ENCODE measurements at places on chromosomes 13 and 19. TPM values are rescaled to one million over a fixed set of nuclear protein-coding genes. Genes with fewer than 3 reads are reported as not detected.
A peak's percentile ranks its signal among the peaks of the same experiment; 100 is the strongest.

The GTF2F1 gene
- 102 TPM for polyA plus RNA-seq

DNA sequence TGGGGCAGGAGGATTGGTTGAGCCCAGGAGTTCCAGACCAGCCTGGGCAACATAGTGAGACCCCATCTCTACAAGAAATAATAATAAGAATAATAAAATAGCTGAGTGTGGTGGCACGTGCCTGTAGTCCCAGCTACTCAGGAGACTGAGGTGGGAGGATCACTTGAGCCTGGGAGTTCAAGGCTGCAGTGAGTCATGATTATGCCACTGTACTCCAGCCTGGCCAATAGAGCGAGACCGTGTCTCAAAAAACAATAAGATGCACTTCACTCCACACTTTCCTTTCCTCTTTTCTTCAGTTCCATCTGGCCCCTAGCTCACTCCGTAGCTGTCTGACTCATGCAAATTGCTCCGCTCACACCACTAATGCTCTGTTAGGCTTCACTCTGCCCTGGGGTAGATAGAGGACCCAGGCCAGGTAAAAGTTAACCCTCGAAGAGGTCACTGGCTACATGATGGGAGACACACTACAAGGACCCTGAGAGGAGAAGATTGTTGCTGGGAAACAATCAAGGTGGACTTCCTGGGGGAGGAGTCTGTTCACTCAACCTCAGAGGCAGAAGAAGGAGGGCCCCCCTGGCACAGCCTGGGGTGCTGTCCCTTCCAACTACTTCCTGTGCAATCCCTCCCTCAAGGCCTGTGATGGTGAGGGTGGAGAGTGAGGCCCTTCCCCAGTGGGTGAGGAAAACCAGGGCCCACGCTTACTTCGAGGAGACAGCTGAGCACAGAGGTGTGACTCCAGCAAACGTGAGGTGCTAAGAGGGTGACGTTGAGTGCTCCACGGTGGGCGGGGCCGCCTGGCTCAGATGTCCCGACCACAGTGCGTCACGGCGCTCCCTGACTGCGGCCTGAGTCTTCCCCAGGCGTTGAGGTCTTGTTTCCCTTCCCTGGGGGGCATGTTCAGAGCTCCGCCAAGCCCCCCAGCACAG lies 8.8 kb upstream of the TNFSF9 start:
- DNase-seq: no peak

The CD22 gene
- 8.4 TPM for polyA plus RNA-seq

- no peak for DNase-seq
Observed at GRCh38 chr13:48214519-48215121, 18.4 kb upstream of the ITM2B start.

The AMER2 gene
- 0.31 TPM for polyA plus RNA-seq

GRCh38 chr13:31282741-31283455 lies 83.1 kb downstream of the B3GLCT start:
- DNase-seq: no peak

DNA sequence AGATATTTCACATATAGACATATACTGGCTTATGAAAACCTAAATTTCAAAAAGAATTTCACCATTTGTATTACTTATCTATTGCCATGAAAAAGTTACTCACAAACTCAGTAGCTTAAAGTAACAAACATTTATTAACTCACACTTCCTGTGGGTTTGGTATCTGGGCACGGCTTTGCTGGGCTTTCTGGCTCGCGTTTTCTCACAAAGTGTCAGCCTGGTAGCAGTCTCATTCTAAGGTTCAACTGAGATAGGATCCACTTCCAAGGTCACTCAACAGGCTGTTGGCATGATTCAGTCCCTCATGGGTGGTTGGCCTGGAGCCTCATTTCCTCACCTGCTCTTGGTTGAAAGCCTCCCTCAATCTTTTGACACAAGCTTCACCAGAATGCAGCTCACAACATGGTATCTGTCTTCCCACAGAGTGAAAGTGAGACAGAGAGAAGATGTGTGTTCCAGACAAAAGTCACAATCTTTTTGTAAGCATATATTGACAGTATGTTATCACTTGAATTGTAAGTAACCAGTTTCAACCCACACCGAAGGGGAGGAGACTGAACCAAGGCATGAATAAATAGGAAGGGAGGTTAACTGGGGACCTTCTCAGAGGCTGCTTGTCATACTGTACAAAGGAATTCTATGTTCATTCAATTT lies 1065.8 kb upstream of the SPRY2 start:
- no peak for DNase-seq

The GPR183 gene
- polyA plus RNA-seq: 1.4 TPM

- no peak for DNase-seq
Observed at GRCh38 chr13:98749501-98749900, 3.0 kb downstream of the SLC15A1 start.

- peak; percentile 93 for DNase-seq
Observed at GRCh38 chr13:114281351-114282040, at the start of gene UPF3A. Gene UPF3A (plus strand): TSS chr13:114281601. CDS start chr13:114281640, 39 bp downstream.

The CLEC11A gene
- 40.3 TPM for polyA plus RNA-seq

DNA sequence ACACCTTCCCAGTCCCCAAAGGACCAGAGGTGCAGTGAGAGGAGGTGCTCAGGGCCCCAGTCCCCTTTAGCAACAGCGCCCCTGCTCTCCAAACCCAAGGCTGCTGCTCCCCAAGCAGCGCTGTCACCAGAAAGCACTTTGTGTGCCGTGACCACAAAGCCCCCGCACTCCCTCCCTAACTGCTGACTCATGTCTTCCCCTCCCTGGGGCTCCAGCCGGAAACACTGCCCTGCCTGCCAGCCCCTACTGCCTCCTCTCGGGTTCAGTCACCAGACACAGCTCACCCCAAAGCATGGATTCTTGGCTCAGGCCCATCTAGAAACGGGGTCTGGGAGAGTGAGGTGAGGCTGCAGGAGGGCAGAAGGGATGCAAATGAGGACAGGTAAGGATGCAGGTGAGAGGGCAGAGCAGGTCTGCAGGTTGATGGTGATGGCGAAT lies 4.9 kb upstream of the TNFSF14 start:
- peak; percentile 23 for DNase-seq

DNA sequence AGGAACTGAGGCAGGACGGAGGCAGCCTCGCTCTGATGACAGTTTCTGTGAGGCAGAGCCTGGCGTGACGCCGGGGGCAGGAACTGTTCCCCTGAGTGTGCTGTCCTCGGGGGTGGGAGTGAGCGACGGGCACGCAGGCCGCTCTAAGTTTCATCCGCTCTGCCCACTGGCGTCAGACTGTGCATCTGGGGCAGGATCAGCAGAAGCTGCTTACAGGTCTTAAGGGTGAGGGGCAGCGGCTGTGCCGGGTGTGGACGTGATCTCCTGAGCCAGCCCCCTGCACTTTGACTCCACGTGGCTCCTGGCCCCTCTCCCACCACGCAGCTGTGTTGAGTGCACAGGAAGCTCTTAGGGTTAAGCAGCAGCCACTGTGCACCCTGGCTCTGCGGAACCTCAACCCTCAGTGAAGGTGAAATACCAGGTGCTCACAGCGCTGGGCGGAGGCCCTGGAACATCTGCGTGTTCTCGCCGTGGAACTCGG lies 1.5 kb downstream of the GRK1 start:
- no peak for DNase-seq

DNA sequence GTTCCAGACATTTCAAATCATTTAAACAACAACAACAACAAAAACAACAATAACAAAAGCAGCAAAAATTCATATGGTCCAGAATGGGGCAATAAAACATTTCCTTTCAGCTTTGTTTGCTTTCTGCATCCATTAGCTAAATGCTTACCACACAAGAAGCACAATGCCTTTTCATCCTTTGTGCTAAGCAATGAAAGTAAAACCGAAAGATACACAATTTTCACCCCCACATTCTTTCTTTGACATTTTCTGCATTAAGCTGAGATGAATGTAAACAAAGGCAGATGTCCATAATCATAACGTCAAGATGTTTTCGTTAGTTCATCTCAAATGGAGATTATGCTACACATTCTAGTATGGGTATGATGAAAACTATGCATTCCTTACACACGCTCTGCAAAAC lies 568.5 kb downstream of the SLITRK6 start:
- DNase-seq: peak; percentile 54

The OSCAR gene
- polyA plus RNA-seq: 0.40 TPM

DNA sequence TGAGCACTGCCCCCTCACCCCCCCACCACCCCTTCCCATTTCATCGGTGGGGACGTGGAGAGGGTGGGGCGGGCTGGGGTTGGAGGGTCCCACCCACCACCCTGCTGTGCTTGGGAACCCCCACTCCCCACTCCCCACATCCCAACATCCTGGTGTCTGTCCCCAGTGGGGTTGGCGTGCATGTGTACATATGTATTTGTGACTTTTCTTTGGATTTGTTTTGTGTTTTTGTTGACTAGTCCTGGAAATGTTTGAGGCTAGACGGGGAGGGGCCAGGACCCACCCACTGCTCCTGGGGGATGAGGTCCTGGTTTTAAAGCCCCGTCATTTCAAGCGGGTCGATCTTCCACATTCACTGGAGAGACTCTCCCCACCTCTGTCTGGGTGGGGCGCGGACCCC lies 3.0 kb upstream of the TEKTIP1 start:
- DNase-seq: no peak

- no peak for DNase-seq
Observed at GRCh38 chr13:32969516-32969941, 46.7 kb upstream of the KL start.

The PDE4C gene
- 0.78 TPM for polyA plus RNA-seq

GRCh38 chr19:15115080-15115479 lies 7.9 kb downstream of the SYDE1 start:
- no peak for DNase-seq

GRCh38 chr13:33100886-33101285 lies 84.7 kb downstream of the KL start:
- DNase-seq: no peak

The RPS15 gene
- polyA plus RNA-seq: 791 TPM

The CILP2 gene
- polyA plus RNA-seq: 0.16 TPM

GRCh38 chr13:94984958-94985357 lies 272.6 kb upstream of the SOX21 start:
- DNase-seq: no peak

GRCh38 chr13:32989942-32990341 lies 26.3 kb upstream of the KL start:
- no peak for DNase-seq

DNA sequence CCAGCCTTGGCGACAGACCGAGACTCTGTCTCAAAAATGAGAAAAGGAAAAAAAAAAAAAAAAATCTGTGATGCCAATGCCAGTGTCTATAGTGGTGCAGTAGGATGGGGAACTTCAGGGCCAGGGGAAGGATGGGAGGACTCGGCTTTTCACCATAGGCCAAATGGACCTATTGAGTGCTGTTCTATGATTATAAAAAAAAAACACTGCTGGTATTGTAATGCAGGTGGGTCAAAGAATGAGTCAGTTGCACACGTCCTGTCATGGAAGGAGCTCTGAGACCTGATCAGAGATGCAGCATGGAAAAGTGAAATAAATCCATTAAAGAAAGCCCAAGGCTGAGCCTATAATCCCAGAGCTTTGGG lies 7.0 kb downstream of the DNAJB1 start:
- DNase-seq: no peak

The PNMA8A gene
- polyA plus RNA-seq: 62.7 TPM

The SWSAP1 gene
- polyA plus RNA-seq: 3.8 TPM

The PGLYRP2 gene
- not detected for polyA plus RNA-seq

The PRTN3 gene
- 1.2 TPM for polyA plus RNA-seq

- no peak for DNase-seq
Observed at GRCh38 chr13:49629196-49629938, 1.1 kb downstream of the ARL11 start.

DNA sequence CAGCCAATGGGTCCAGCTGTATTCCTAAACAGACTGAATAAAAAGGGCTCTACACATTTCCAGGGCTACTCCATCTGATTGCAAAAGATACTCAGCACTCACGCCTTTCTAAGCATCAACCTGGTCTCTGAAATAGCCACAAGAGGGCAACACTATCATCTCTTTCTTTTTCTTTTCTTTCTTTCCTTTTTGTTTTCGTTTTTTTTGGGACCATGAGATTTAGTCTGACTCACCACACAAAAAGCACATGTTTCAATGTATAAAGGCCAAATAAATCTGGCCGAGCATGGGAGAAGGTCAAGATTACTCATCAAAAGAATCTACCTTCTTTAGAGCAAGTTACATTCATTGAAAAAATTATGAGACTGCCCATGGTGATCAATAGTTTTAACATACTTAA lies 805.6 kb upstream of the ARGLU1 start:
- peak; percentile 22 for DNase-seq

- no peak for DNase-seq
Observed at GRCh38 chr13:53778937-53779336, 750.3 kb downstream of the OLFM4 start.
